Astrocyte (in vitro differentiated cells and primary cell): ENCODE measurements at places on chromosomes 7 and 10.
A peak's percentile ranks its signal among the peaks of the same experiment; 100 is the strongest.

- DNase-seq: no peak
Measured at GRCh38 chr10:132118366-132118765, 52.6 kb downstream of the JAKMIP3 start.

DNA sequence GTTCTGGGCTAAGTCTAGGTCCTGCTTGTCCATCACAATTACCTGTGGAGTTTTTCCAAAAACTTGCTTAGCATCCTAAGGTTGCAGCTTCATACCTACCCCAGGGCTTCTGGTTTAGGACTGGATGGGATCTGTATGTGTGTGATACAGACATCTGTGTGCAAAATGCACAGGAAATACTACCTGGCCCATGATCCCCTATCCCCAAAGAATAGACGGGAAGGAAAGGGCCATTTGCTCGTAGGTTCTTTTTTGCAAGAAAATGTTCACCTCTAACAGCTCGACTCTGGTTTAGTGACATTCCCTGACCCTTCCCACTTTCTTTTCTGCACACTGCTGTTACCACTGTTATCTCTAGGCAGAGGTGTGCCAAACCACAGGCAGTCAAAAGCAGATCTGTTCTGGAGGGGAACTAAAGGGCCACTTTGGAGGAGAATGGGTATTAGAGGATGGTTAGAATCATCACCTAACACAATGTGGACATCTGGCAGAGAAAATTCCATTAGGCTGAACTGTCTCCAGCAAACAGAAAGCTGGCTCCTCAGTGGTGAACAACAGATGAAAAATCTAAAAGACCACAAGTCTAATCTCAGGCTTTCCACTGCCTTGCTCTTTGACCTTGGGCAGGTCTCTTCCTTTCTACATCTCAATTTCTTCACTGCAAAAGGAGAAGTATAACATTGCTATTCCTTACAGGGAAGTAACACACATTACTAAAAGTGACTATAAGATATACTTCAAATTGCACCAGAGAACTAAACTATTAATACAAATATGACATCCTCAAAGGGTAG, 107.4 kb downstream of the UBE2H start:
- DNase-seq: peak; percentile 86

GRCh38 chr10:49381111-49381900, 14.6 kb downstream of the DRGX start:
- no peak for DNase-seq

- DNase-seq: peak; percentile 57
Measured at GRCh38 chr7:44291066-44291732, 34.2 kb downstream of the CAMK2B start.

DNA sequence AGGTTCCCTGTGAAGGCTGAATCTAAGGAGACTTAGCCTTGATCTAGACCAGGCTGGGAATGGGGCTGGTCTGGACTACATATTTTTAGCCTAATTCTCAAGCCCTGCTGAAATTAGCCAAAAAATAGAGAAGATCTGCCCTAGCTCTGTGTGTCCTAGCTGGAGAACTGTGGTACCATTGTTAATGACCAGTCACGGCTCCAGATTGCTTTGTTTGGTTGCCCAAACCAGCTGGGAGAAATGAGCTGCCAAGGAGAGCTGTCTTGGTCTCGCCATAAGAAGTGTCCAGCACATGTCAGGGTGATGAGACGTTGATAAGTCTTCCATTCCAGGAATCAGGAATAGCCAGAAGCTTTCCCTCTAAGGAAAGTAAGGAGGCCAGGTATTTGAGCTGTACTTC, 20.7 kb downstream of the GBX1 start:
- no peak for DNase-seq

DNA sequence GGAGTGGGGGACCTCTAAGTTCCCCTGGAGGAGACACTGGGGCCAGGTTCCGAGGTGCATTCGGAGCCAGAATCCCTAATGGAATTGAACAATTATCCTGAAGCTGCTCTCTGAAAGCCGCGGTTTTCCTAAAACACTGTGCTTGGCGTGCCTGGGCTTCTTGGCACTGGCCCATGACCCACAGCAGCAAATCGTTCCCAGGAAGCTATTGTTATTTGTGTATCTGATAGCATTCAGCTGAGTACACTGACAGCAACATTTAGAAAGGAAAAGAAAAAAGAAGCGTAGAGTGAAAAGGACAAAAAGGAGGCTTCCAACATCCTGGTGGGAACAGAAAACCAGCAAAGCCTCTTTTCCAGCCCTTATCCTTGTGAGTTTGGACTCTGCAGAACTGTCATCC, 339.8 kb downstream of the FRMD4A start:
- peak; percentile 80 for DNase-seq
